ENCODE measurements at places on chromosomes 16 and 17.

DNA sequence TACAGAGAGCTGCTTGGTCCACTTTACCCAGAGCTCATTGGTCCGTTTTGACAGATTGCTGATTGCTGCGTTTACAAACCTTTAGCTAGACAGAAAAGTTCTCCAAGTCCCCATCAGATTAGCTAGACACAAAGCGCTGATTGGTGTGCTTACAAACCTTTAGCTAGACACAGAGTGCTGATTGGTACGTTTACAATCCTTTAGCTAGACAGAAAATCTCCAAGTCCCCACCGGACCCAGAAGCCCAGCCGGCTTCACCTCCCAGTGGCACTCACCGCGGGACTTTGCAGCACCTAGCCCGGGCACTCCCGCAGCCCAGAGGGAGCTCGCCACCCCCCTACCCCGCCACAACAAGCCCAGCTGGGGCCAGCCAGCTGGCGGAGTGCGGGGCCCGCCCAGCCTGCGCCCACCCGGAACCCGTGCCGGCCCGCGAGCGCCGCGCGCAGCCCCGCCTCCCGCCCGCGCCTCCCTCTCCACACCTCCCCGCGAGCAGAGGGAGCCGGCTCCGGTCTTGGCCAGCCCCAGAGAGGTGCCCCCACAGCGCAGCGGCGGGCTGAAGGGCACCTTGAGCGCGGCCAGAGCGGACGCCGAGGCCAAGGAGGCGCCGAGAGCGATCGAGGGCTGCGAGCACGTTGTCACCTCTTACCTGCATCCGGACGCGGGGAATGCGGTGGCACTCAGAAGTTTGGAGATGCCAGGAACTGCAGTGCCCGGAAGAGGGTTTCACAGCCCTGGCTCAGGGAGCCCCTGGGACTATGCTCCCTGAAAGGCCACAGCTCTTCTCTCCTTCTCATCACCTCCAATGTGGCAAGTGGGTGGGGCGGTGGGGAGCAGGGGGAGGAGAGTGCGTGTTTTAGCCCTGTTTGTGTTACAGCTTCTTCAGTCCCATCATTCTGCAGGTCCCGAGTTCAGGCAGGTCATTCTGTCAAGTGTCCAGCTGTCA lies 1504.5 kb downstream of the CDH11 start:
- DNase-seq: no peak

DNA sequence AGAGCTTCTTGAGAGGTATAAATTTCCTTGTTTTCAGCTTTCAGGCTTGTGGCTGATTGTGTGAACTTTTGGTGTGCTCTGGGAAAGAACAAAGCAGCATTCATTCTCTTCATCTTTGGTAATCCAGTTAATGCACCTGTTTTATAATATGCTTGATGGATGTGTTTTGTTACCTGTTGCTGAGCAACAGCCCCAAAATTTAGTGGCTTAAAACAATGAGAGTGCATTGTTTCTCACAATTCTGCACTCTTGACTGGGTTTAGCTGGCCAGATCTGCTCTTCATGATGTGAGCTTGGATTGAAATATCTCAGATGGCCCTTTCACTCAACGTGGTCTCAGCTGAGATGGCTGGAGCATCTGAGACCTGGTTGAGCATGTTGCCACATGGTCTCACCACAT lies 58.7 kb upstream of the NOL11 start:
- no peak for DNase-seq

- DNase-seq: no peak
Observed at GRCh38 chr17:43212641-43213490, 1.2 kb downstream of the TMEM106A start.

DNA sequence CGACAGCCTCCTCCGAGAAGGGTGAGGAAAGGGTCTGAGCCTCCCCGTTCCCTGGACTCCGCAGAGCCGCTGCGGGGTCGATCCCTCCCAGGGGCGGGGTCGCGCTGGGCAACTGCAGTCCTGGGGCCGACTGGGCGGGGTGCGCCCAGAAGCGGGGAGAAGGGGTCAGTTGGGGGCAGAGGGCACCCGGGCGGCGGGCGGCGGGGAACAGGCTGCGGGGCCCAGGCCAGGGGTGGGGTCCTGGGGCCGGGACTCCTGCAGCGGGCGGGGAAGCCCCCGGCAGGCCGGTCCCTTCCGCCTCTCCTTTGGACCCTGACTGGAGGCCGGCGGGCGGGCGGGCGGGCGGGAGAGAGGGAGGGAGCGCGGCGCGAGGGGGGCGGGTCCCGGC lies 352 bp downstream of the GGNBP2 start:
- DNase-seq: no peak

DNA sequence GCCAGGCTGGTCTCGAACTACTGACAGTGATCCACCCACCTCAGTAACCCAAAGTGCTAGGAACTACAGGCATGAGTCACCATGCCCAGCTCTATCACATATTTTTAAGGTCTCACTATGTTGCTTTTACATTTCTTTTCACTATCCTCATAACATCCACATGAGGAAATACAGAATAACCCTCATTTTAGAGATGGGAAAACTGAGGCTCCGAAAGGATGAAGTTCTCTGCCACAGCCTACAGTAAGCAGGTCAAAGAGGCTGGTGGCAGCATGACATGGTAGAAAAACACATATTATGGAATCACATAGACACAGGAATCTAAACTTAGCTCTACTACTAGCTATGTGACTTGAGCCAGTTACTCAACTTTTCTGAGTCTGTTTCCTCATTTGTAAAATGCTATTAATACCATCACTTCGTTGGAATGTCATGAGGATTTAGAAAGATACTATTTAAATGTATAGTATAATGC lies 32.2 kb downstream of the APPBP2 start:
- no peak for DNase-seq

DNA sequence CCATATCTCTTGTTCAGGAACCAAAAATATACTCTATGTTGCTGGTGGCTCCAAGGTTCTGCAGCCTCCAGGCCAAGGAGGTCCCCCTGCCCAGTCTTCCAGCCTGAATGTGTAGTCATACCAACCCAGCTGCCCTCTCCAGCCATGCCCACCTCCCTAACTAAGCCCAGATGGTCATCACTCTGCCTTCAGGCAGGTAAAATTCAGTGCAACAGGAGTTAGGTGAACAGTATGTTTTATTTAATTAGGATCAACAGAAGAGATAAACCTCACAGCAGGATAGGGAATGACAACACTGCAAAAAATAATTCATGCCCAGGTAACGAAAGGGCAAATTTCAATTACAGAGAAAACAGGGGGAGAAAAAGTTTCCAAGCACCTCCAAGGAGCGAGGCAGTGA lies 9.1 kb downstream of the ZNF423 start:
- DNase-seq: no peak

DNA sequence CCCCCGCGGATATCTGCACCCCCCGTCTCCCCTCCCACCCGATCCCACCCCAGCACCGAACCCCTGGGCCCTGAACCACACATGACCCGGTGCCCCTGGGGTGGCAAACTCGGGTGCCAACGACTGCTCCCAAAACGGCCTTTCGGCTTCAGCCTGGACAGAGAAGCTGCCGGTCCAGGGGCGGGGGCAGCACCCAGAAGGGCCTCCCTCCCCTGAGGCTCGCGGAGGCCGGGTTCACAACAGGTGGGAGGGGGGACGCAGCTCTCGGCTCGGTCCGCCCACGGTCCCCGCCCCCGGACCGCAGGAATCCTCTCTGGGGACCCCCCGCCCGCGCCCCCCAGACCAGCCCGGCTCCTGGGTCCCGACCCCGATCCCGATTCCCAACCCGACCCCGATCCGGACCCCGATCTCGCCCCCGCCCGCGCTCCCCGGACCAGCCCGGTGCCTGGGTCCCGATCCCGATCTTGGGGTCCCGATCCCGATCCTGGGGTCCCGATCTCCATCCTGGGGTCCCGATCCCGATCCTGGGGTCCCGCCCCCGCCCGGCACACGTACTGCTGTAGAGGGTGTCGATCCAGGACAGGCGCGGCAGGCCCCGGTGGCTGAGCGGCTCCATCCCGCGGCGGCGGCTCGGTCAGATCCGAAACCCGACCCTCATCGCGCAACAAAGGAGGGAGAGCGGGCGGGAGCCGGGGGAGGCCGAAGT lies 516 bp downstream of the ABR start:
- DNase-seq: no peak

- no peak for DNase-seq
Observed at GRCh38 chr17:80352991-80353665, 61.8 kb upstream of the ENDOV start.

GRCh38 chr16:22885951-22886350 lies 72.0 kb downstream of the HS3ST2 start:
- no peak for DNase-seq

GRCh38 chr16:70598937-70599503 lies 47.3 kb upstream of the IL34 start:
- no peak for DNase-seq

- DNase-seq: no peak
Observed at GRCh38 chr16:79728048-79728922, 127.7 kb upstream of the MAF start.

DNA sequence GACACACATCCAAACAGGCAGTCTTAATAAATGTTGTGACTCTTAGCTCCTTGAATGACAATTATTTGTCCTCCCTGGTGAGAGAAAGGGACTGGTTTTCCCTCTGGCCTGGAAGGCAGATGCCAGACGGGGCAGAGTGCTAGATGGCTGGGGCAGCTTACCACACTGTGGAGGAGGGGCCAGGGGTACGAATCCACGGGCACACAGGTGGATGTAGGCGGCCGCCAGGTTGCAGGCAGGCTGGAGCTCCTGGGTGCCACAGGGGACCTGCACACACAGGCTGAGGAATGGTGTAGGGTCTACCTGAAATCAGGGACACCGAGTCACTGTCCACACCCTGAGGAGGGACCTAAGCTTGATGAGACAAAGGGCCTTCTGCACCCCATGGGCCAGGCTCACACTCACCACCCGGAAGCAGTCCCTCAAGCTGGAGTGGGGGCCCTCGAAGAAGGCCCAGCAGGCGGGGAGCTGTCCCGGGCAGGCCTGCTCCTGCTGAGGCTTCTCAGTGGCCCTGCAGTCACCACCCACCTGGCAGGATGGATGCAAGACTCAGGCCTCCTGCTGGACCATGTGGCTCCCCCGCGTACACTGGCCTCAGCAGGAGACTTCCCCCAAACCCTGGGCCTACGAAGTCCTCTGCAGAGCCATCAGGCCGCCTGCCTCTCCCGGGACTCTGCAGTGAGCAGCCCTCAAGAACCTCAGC lies 38.4 kb downstream of the RMI2 start:
- DNase-seq: no peak

GRCh38 chr17:45406107-45406506 lies 26.6 kb downstream of the ARHGAP27 start:
- no peak for DNase-seq

DNA sequence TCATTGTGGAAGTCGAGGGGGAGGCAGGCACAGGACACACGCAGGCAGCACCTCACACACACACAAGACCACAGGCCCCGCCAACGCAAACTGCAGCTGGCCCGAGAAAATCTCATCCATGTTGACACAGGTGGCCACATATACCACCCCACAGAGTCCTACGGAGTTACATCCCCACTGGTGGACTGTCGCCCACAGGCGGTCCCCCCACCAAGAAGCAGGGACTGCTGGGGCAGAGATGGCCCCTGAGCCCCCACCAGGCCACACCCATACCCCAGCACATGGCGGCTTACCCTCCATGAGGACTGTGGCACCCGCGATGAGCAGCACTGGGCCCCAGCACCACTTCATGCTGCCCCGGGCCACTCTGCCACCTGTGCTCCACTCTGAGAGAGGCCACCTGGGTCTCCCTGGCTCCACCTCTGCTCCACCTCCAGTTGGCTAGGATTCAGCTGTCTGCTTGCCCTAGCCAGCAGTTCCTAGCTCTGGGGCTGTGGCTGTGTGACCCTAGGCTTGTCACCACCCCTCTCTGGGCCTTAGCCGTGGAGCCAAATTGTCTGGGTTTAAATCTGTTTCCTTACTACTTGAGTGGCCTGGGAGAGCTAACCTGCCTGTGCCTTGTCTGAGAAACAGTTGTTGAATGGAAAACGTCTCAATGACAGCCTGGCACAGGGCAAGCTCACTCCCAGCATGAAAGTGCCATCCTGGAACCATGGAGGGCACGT lies at the start of gene PRSS53:
Gene PRSS53, minus strand, starts transcription at position 485 of the 725 bp plus-strand sequence. Its CDS starts 134 bp downstream, at position 351.
- DNase-seq: no peak

- DNase-seq: no peak
Observed at GRCh38 chr17:39716073-39716818, 14.1 kb downstream of the MIEN1 start.

DNA sequence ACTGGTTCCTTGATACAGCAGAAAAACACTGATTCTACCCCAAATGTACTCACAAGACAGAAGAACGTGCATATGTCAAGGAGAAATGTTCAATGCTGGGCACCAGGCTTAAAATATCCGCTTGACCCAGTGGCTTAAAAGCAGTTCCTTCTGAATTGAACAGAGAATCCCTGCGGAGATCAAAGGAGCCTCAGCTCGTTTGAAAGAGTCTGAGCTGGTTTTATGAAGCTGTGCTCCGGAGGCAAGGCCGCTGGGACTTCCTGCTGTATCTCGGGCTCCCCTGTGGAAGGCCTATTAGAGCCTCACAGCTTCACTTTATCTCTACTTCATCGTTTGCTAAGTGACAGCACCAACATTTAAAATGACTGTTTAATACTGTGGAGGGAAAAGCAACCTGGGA lies 2.2 kb downstream of the LMF1 start:
- DNase-seq: no peak

- no peak for DNase-seq
Observed at GRCh38 chr17:69525920-69526841, 111.7 kb downstream of the MAP2K6 start.

DNA sequence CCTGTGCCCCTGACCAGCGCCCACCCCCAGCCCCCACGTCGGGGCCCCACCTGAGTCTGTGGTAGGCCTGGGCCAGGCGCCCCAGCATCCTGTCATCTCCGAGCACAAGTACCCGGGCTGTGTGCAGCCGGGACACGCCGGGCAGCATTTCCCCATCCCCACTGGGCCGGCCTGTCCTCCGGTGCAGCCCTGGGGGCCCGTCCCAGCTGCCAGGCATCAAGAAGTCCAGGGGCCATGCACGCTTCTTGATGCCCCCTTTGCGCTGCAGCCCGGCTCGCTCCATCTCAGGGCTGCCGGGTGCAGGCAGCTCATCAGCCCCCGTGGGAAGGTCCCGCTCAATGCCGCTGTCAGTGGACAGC lies 29.3 kb upstream of the MFSD6L start:
- no peak for DNase-seq

GRCh38 chr17:30368912-30369720 lies 9.6 kb upstream of the CPD start:
- no peak for DNase-seq

DNA sequence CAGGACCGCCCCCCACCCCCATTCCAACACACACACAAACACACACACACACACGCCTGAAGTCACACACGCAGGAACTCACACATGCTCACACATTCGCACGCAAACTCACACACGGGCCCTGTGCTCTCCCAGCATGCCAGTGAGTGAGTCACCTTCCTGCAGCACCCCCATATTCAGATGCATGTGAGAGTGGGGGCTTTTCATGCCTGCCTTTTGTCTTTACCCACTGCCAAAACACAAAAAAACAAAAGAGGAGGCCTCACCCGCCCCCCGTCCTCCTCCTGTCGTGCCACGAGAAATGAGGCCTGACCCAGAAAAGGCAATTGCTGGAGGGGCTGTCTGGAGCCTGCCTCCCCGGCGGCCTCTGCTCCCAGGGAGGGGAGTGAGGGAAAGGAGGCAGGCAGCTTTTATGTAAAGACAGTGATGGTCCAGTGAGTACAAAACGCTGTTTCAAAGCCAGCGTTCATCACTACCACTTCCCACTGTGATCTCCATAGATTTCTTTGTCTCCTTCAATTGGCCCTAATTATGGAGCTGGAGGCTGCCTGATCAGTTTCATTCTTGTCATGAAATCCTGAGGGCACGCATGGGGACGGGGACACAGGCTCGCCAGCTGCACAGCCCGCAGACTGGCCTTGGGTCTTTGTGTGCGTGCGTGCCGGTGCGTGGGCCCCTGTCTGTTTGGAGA lies 29.5 kb upstream of the GSE1 start:
- no peak for DNase-seq
